ENCODE measurements at places on chromosomes 7 and 10.

DNA sequence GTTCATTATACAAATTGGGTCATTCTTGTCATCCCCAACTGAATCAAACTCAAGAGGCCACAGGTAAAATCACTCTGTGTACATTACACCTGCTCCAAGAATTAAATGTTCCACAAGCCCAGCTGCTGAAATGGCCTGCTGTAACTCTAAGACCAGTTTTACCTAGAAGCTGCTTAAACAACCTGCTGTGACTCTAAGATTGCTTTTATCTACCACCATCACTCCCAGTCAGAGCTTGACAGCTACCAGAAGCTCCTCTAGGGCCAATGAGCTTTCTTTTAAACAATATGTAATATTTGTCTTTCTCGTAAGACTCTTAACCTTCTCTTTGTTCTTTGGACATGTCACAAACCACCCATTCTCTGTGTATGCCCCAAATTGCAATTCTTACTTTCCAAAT lies 141.8 kb upstream of the LRGUK start:
- DNase-seq, result no peak

DNA sequence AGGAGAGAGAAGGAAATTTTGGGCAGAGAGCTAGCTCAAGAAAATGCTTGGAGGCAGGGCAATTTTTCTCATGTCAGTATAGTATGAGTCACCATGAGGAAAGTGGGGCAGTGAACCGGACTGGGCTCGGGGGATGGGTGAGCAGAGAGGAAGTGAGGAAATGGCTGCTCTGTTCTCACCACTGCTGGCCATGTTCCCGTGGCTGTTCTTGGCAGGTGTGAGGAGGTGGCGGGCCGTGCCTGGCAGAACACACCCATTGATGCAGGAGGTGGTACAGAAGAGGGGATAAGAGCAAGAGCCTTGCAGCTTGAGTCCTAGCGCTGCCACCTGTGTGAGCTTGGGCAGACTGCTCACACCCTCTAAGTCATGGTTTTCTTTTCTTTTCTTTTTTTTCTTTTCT lies 304.4 kb upstream of the LYZL1 start:
- DNase-seq, result peak; percentile 27

- DNase-seq, result peak; percentile 16
Observed at GRCh38 chr10:35643151-35644049, 1.3 kb upstream of the FZD8 start.

GRCh38 chr7:158384746-158385145 lies 202.9 kb downstream of the PTPRN2 start:
- DNase-seq, result no peak

DNA sequence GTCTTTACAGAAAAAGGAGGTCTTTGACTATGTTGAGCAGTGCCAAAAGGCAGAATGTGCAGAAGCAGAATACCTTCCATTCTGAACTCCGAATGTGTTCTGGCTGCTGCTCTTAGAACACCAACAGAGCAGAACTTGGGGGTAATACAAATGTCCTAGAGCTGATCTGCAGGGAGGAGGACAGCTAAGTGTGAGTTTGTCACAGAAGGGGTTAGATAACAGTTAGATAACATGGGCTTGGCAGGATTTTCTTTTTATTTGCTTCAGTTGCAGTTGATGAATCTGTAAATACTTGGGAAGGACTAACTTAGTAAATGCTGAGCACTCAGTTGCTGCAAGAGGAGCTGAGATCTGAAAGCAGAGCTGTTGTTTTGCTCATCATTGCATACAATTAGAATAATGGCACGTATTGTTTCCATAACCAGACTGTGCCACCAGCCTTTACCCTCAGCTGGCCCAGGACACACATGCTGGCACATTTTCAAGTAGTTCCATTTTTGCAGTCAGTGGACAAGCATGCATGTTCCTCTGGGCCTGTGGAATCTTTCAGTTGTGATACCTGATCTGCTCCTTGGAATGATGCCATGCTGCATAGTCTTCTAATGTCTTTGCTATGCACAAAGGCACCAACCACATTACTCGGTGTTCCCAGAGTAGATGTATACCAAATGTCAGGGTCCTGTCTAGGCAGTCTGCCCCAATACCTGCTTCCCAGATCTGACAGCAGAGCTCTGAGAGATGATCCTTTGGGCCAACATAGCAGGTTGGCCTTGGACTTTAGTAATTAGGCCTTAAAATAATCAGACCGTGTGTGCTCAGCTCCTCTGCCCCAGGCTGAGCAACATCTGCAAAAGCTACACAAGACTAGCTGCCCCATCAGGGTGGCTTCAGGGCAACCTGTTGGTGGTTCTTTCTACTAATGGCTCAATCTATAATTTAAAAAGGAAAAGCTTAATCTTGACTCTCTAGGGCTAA lies 55.7 kb downstream of the GSDME start:
- DNase-seq, result no peak

DNA sequence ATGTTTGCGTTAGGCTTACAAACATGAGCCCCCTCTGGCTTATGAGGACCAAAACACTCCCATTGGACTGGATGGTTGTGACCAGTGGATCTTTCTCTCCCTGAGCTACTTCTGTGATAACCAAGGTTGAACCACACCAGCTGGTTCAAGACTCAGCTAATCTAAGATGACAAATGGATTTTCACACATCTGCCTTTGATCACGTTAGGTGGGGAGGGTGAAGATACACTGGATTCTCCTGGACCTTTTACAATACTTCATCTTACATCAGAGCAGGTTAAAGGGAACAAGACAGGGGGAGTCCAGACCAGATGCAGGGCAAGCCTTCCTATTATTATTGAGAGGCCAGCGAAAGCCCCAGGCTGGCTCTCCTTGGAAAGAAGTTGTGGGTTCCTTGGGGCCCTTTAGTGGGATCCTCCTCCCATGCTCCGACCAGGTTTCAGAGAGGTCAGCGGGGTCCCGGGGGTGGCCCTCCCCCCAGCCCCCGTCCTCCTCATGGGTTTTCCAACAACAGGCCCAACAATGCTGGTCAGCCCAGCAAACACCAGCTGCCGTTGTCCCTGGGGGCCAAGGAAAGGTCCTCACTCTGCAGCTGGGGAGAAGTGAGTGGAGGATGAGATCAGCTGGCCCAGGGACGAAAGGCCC lies 2.8 kb downstream of the GFRA1 start:
- DNase-seq, result no peak

- DNase-seq, result no peak
Observed at GRCh38 chr10:4545062-4545461, 280.9 kb upstream of the AKR1E2 start.

DNA sequence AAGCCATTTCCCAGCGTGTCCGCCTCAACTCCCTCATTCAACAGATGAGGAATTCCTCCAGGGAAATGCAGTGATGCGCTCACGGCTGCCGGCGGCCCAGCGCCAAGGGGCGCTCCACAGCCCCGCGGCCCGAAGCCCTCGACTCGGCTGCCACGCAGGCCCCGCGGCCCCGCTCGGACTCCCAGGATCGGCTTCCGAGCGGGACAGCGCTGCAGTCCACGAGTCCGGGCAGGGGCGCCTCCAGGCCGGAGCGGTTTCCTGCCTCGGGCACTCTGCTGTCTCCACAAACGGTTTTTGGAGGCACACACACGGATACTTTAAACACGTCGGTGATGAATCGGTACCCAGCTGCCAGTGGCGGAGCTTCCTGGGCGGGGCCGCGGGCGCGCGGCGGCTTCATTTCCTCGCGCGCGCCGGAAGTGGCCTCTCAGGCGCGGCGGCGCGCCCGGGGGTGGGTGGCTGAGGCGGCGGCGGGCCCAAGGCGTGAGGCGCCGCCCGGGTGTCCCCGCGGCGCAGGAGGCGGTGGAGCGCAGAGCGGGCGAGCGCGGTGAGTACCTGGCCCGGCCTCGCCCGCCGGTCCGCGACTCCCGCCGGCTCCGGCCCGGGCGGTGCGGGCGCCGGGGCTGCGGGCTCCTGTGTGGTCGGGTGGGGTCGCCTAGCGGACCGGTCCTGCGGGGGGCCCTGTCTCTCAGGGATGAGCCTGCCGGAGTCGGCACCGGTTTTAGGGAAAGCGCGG lies at the start of gene CSGALNACT2:
CSGALNACT2 (plus strand) TSS at position 425 of the 736 bp plus-strand sequence. CDS start 16,705 bp downstream, outside the sequence.
- peak; percentile 65 for DNase-seq

- no peak for DNase-seq
Observed at GRCh38 chr7:35722054-35722849, 27.3 kb upstream of the HERPUD2 start.

DNA sequence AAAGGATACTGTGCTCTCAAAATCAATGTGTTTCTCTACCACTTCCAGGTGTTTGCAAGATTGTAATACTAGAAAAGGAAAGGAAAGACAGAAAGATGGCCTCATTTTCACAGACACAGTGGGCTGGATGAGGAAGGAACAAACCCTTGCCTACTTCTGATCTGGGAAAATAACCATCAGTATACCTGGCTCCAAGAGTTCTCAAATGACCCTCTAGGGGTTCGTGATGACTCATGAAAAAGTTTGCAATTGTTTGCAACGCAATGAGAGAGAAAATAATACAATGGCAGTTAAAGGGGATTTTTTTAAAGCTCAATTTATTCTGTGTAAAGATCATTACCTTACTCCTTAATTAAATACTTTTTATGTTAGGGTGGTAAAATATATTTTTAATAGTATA lies 197.6 kb upstream of the INHBA start:
- DNase-seq, result no peak

GRCh38 chr7:121105262-121105661 lies 116.8 kb downstream of the CPED1 start:
- DNase-seq, result no peak

GRCh38 chr7:17771901-17772408 lies 168.3 kb downstream of the SNX13 start:
- DNase-seq, result no peak

GRCh38 chr10:126301701-126302475 lies 86.4 kb downstream of the ADAM12 start:
- DNase-seq, result no peak

- no peak for DNase-seq
Observed at GRCh38 chr10:102405108-102405571, 9.6 kb downstream of the NFKB2 start.

DNA sequence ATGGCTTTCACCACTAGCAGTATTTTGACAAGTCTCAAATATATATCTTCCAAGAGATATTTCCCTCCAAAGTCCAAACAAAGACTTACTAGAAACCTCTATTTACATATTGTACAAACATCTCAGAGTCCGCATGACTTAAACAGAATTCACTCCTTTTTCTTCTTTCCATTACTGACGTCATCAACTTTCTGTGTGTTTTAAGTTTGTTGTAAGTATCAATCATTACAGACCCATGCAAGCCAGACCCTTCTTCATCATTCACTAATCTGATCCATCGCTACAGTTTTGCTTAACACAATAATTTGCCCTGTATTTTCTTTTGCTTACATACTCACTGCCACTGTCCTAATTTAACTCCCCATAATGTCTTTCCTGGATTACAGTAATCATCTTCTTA lies 51.9 kb downstream of the SEMA3A start:
- no peak for DNase-seq

- DNase-seq, result no peak
Observed at GRCh38 chr7:37247861-37248260, 200.8 kb downstream of the ELMO1 start.

DNA sequence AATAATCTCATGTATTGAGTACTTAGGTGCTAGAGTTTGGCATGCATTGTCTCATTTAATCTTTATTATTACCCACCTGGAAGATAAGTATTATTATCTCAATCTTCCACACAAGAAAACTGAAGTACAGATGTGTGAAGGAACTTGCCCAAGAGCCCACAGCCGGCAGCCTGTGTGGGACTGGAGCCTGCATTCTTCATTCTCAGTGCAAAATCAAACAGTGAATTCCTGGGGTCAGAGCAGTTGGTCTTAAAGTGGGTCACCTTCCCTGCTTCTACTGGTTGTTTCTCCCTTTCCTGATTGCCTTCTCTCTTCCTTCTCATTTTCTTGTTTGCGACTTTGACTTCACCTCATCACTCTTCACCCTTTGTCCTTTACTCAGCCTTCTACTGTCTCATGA lies 144.7 kb upstream of the LYZL1 start:
- DNase-seq, result no peak

GRCh38 chr7:159306012-159306411 lies 161.3 kb upstream of the VIPR2 start:
- DNase-seq, result no peak

DNA sequence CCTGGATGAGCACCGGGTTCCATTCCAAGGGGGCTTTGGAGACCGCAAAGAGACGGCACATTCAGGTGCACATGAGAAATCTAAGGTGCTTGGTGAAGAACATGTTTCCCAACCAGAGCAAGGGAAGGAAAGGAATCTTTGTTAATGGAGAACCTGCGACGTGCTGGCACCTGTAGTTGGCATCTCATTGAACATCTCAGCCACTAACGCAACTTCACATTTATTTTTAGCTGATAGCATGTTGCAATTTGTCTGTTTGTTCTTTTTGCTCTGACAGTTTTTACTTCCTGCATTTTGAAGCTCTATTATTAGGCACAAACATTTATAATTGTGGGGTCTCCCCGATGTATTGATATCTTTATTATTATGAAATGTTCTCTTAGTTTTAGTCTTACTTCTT lies 316.7 kb downstream of the TCERG1L start:
- no peak for DNase-seq

DNA sequence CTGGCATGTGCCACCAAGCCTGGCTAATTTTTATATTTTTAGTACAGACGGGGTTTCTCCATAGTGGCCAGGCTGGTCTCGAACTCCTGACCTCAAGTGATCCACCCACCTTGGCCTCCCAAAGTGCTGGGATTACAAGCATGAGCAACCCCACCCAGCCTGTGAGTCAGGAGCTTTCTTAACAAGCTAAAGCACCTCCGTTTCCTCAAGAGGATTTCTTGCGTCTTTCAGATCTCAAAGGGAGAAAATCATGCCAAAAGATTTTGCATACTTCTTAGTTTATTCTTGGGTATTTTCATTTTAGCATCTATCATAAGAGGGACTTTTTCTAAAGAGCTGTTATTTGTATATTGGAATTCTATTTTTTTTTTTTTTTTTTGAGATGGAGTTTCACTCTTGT lies 47.9 kb upstream of the FOXK1 start:
- DNase-seq, result no peak

GRCh38 chr10:126376956-126377355 lies 11.3 kb downstream of the ADAM12 start:
- no peak for DNase-seq

DNA sequence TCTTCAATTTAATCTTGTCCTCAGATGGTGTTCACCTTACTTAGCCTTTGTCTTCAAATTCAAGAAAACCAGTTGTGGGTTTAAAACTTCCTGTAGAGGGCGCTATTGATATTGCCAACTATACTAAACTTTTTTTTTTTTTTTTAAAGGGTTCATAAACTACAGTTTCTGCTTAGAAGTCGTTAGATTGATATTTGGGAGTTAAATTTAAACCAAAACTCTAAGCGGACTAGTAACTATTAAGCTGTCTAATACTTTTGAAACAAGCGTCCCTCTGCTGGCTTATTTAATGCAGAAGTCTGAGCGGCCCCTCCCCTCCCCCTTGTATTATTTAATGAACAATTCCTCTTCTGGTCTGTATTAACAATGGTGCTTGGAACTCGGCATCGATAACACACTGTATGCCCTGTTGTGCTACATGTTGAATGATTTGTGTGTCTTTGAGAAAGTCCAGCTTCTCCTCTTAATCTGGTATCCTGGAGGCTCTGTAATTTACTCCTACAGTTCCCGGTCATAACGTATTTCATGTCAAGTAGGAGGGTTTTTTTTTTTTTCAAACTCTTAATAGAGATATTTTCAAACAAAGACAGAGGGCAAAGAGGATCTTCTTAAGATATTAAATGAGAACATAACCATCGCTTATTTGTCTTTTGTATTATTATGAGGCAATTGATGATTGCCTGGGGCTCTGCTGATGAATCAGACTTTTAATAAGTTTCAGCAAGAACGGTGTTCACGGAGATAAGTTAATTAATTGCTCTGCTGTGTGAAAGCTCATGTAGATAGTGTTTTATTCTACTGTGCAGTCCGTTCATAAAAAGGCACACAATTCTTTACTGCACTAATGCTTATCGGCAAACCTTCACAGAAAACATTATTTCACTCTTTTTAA lies 22.6 kb upstream of the CREB5 start:
- peak; percentile 85 for DNase-seq
